A673 (cell line): ENCODE measurements at places on chromosomes 6 and 20. TPM values are rescaled to one million over a fixed set of nuclear protein-coding genes. Genes with fewer than 3 reads are reported as not detected.

- H3K4me1 ChIP-seq, result peaks cover 7% of the 10 kb centered on the region
- H3K27me3 ChIP-seq, result no peaks in the 10 kb centered on the region
- H3K36me3 ChIP-seq, result no peaks in the 10 kb centered on the region
- H3K4me3 ChIP-seq, result no peak overlapping the region
- DNase-seq, result no peak
Measured at GRCh38 chr6:81985191-81985590, 232.7 kb upstream of the TENT5A start.

The PFDN4 gene
- total RNA-seq, result 62.1 and 76.0 TPM in 2 replicates

DNA sequence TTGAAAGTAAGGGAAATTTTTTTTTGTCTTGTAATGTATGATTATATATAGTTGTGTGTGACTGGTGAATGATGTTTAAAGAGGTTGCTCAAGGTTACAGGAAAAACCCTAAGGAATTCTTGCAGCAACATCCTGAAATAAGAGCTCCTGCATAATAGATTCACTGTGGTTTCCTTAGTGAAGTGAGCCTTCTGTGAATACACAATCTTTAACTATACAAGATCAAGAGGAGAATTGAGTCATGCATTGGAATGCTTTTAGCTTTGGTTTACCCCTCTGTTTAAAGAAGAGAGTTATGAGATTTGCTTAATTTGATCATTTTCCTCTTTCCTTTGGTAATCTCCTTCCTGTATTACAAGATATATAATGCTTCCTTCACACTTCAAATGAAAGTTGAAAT lies 141.6 kb upstream of the EYA4 start:
- DNase-seq, result peak; percentile 96
- H3K36me3 ChIP-seq, result no peaks in the 10 kb centered on the region
- H3K27ac ChIP-seq, result peak overlapping the region; percentile 83
- H3K4me3 ChIP-seq, result peak overlapping the region; percentile 3

DNA sequence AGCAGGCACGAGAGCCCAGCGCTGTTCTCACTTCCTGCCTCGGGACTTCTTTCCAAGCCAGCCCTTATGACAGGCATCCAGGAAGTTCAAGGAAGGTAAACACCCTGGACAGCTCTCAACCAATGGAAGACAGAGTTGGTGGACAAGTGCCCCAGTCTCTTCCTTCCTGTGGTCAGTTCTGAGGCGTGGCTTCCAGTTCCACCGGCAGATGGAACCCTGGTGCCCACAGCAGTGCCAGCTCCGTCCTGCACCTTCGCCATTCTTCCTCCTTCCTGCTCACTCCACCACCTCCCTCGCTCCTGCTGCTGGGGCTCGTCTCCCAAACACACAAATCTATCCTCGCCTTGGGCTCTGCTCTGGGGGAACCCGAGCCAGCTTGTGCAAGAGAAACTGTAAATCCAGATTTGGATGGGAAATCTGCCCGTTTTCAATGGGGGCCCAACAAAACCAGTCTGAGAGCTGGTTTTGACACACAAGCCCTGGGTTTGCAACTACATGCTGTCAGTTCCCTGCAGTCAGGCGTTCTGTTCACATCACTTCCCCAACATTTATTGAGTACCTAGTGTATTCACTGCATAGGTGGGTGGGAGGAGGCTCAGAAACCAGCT lies 162.7 kb downstream of the GRM4 start:
- no peak for DNase-seq
- no peak overlapping the region for H3K27ac ChIP-seq
- H3K4me3 ChIP-seq, result no peak overlapping the region
- H3K4me1 ChIP-seq, result peaks cover 8% of the 10 kb centered on the region

DNA sequence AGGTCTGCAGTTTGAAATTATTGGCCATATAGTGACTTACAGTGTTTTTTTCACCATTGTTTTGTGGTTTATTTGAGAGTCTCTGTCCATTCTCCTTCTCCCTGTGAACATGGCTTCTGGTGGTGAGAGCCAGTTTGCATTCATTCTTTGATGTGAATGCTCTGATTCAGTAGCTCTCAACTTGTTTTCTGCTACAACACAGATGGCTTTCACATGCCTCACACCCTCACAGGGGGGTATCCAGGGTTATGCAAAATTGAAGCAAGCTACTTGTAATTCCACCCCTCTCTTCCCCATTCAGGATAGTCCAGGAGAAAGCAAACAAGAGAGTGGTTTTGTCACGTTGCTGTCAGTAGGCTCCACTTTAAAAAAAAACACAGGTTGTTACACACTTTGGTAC lies 55.6 kb downstream of the SLX4IP start:
- H3K27ac ChIP-seq, result peak overlapping the region; percentile 32
- H3K4me1 ChIP-seq, result peaks cover 42% of the 10 kb centered on the region

The MDC1 gene
- total RNA-seq, result 52.9 and 53.4 TPM in 2 replicates
